ENCODE measurements at places on chromosomes 4 and X.

- no peak for DNase-seq
Observed at GRCh38 chr4:130675266-130675665, 1579.3 kb downstream of the C4orf33 start.

DNA sequence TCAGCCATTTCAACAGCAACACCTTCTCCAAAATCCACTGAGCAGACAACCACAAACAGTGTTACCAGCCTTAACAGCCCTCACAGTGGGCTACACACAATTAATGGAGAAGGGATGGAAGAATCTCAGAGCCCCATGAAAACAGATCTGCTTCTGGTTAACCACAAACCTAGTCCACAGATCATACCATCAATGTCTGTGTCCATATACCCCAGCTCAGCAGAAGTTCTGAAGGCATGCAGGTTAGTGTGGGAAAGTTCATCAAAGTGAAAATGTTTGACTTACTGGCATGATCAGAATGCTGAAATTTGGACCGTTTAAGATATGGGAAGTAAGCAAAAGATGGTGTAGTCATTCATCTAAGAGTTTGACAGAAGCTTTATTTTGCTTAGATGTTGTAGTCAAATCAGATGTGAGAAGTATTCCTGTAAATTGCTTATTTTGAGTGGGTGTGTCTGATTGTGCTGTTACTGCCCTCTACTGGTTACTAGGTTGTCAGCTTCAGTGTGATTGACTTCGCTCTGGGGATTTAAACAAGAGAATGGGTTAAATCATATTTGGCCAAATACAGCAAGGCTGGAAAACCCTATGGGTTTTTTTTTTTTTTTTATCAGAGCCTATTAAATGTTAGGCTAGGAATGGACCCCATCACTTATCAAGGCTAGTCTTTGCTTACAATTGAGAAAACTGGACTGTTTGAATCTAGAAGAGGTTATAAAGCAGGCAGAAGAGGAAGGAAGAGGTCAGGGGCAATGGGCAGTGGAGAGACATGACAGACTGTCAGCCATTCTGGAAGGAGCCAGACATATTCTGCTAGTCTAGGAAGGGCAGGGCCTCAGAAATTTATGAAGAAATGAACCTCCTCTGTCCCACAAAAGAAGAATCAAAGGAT, 130.3 kb downstream of the DIPK2B start:
- no peak for DNase-seq

DNA sequence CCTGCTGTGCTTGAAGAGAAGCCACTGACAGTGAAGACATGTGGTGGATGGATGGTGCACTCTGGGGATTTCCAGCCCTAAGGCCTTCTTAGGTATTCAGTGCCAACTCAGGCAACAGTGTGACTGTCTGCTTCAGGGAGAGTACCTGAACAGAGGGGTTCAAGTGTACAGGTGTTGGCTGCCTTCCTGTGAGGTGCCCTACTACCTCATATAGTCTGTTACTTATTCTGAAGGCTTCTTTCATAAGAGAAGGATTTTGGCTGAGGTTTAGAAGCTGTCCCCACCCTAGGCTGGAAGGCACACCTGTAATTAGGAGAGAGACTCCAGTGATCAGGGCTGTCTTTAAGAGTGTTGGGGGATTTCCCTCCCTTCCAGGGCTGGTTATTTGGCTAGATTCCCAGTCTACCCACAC, 1.8 kb downstream of the FTHL17 start:
- no peak for DNase-seq

- DNase-seq, result no peak
Observed at GRCh38 chrX:94908171-94908570, 1234.2 kb downstream of the FAM133A start.

- no peak for DNase-seq
Observed at GRCh38 chrX:84357296-84357695, 145.0 kb downstream of the HDX start.
